ENCODE measurements at places on chromosomes 6 and 20.
A peak's percentile ranks its signal among the peaks of the same experiment; 100 is the strongest.

DNA sequence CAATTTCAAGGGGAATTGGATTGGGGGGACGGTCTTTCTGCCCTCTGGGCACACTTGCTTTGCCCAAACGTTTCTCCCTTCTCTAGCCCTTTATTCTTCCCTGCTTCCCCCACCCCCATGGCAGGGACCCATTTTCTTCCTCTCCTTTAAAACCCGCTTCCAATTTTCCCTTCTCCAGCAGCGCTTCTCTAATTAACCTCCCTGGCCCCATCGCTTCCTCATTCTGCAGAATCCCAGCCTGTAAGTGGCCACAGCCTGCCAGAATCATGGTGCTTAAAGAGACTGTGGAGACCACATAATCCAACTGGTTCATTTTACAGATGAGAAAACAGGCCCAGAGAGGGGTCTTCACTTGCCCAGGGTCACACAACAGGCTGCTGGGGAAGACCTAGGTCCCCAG is 61.4 kb downstream of the CPNE5 start:
- DNase-seq, result no peak

DNA sequence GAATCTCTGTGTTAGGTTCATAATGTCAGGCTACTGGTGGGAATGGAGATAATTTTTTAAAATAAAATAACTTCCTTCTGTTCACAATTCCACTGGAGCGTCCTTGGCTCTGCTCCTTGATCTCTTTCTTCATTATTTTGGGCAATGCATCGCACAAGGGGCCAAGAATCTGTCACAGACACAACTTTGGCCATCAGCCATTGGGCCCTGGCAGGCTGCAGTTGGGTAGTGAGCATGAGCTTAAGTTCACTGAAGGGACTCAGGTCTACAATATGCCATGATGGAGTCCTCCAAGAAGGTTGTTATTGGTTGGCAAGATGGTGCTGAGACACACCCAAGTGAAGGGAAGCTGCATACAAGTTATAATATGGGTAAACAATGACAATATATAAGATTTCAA is 40.0 kb downstream of the CYP39A1 start:
- DNase-seq, result no peak

GRCh38 chr20:8790442-8791074 is 278.3 kb upstream of the PLCB4 start:
- no peak for DNase-seq

DNA sequence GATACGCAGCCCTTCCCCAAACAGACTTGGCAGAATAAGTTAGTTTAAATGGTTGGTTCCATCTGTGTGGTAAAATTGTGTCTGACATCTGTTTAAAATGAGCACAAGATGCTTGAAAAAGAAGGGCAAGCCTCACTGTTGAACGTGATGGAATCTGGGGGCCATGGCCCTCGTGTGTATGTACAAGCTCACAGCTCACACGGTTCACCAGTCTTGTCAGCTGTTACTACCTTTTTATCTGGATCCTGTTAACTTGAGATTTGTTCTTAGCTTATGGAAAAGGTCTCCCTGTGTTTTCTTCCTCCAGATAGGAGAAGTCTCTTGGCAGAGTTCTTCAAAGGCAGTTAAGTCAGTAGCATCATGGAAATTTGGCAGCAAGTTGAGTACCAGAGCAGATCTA is 270.6 kb downstream of the KHDC1L start:
- no peak for DNase-seq

DNA sequence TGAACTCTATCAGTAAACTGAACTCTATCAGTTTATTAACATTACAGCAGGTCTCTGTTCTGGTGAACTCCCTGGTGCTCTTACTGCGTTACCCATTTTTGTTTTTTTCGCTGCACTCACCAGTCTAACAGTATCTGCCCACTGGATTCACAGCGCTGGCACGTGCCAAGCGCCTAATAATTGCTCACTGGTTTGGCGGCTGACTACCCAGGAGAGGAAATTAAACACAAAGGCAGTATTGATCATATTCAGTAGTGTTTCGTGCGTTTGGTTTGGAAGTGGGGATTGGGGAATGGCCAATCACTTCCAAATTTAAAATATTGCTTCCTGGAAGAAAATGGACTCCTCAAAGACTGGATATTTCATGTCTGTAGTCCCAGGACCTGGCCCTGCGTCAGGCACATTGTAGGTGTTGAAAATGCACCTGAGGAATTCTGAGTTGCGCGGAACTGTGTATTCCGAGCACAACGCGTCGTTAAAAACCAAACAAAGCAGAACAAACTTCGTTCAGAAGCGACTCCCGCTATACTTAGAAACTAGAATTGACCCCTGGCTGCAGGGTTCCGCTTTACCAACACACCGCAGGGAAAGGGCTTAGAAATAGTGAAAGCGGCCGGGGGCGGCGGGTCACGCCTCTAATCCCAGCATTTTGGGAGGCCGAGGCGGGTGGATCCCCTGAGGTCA is 1.1 kb upstream of the RPS12 start:
- peak; percentile 14 for DNase-seq

DNA sequence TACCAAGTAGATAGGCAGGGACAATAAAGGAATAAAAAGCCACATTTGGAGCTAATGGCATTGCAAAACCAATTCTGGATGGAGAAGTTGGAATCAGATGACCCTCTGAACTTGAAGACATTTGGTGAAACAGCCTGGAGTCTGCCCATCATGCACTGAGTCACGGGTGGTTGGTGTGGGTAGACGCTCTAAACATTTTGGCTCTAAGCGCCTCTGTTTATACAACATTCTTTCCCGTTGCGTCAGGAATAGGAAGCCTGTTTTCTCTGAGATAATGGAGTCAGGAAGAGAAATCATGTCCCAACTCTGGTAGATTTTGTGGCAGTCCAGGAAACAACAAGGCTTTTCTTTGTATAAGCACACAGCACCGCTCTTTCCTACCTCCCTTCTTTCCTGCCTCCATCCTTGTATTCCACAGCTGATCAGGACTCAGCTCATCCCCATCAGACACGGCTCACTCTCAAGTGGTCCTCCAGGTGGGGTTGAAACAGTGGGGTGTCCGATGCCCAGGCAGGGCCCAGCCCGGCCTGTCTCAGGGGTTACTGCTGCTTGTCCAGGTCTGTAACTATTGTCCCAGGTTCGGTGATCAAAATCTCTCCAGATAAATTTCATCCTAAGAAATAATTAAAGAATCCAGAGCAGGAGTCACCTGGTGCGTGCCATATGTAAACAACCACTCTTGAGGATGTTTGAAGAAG is 12.1 kb upstream of the RAMACL start:
- no peak for DNase-seq

GRCh38 chr20:672963-673602 is 2.5 kb downstream of the SCRT2 start:
- no peak for DNase-seq

DNA sequence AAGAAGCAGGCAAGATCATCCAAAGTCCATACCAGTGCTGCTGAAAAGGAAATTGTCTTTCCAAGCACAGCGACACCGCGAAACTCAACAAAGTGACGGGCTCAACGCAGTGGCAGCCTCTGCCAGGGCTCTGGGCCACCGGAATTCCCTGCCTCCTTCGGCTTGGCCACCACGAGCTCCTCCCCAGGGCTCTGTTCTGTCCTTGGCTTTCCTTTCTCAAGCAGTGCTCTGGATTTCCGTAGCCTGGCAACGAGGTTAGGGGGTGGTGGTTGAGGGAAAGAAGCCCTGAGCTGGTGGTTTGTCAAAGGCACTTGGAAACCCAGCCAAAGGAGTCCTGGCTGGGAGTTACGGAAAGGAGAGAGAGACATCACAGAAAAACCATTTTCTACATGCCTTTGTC is 31.2 kb downstream of the PRR18 start:
- no peak for DNase-seq

- peak; percentile 8 for DNase-seq
Observed at GRCh38 chr20:52972190-52972937, at the start of gene TSHZ2. TSHZ2 (plus strand) TSS chr20:52972358; CDS start chr20:52973294, 936 bp downstream.

DNA sequence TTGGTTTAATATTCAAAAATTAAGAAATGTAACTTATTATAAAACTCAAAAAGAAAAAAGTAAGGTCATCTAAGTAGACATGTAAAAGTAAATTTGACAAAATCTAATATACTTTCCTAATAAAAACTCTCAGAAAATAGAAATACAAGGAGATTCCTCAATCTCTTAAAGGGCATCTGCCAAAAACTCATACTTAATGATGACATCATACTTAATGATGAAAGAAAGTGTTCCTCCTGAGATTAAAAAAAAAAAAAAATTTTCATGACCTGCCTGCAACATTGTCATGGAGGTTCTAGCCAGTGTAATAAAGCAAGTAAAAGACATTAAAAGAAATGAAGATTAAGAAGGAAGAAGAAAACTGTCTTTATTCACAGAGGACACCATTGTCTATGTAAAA is 325.7 kb upstream of the BTBD3 start:
- DNase-seq, result no peak

DNA sequence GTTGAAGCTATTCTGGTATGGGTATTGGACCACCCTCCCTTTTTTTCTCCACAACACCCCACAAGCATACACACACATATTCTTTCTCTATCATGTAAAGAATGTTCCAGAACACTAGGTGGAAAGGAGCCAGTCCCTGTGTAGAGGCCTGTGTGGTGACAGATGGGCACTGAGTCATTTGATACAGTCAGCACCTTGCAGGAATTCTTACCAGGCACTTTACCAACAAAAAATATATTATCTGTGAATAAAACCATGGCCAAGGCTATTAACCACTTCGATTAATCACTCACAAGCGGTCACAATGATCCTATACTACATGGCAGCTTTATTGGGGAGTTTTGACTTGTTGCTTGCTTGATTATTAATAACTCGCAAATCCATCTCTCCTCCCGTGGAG is 149.5 kb downstream of the BFSP1 start:
- no peak for DNase-seq

DNA sequence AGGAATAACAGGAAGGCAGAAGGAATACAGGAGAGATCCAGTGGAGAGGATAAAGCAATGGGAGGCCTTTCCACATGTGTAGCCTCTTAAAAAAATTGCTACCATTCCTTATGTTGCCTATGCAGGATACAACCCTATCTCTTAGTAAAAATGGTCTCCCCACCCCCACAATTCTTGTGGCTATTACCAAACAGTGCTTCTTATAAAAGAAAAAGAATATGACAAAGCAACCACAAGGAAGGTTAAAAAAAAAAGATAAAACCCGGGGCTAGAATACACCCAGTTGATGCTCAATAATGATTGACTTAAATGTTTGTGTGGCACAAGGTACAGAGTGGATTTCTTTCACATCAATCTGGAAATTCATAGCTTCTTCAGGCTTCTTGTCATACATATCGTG is 250.9 kb downstream of the HIVEP2 start:
- DNase-seq, result no peak

DNA sequence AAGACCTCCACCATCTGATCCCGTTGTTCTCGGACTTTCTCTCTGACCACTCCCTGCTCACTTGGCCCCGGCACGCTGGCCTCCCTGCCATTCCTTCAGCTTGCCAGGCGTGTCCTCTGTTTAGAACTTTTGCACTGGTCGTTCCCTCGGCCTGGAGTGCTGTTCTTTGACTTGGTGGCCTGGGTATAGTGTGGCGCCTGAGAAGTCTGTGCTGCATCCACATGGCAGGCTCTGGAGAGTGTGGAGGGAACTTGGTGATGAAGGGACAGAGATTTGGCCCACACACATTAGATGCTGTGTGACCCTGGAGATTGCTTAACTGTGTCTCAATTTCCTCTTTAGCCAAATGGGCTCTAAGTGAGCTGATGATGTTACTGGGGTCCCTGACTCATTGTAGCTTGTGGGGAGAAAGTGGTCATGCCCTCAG is 13.0 kb upstream of the TGM2 start:
- no peak for DNase-seq

DNA sequence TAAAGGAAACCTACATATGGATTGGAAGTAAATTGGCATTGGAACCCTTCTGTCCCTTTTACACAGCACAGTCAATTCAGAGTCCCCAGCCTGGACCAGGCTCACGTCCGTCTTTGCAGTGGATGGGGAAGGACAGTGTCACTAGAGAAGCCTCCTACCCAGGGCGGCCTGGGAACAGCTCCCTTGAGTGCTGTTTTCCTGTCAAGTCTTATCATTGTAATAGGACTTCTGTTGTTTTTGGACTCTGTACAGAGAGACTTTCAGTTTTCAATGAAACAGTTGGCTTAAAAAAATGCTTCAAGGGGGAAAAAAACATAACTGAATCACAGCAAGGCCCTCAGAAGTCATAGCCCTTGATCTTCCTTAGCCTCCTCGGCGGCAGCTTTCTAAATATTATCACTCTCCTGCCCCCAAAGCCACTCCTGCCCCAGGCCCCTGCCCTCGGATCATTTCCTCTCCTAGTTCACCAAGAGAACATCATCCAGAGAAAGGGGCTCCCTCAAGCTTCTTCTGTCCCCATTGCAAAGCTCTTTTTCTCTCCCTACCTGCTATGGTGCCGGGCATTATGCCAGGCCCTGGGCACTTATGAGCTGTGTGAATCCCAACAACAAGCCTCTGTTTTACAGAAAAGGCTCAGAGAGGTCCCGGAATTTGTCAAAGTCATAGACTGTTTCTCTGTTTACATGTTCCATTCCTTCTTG is 37.8 kb upstream of the CNKSR3 start:
- DNase-seq, result no peak

- no peak for DNase-seq
Observed at GRCh38 chr6:47138046-47138445, 95.9 kb upstream of the ADGRF1 start.

DNA sequence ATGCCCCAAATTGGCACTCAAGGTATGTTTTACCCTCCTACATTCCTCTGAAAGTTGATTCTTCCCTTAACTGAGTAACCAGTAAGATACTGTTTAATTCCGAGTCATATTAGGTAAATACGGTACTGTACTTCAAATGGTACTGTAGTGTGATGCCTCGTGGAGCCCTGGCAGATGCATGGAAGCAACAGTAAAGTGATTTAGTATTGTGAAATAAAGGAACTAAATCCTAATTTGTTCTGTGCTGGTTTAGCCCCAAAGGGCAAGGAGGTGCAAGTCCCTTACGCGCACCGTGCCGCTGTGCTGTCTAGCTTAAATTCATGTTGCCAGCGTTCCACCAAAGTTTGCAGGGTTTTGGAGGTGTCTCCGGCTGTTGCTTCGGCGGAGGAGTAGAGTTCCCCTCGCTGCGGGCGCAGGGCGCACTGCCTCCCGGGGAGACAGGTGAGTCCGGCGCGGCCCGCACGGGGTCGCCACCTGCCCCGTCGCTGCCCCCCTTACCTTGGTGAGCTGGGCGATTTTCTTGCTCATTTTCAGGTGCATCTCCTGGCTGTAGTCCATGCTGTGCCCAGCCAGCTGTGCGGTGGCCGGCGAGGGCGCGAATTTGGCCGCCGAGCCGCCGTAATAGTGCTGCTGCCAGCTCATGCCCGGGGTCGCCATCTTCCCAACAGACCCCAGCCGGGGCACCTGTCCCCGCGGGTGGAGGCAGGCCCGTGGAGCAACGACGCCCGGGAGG is 655 bp downstream of the FAM184A start:
- DNase-seq, result peak; percentile 44

DNA sequence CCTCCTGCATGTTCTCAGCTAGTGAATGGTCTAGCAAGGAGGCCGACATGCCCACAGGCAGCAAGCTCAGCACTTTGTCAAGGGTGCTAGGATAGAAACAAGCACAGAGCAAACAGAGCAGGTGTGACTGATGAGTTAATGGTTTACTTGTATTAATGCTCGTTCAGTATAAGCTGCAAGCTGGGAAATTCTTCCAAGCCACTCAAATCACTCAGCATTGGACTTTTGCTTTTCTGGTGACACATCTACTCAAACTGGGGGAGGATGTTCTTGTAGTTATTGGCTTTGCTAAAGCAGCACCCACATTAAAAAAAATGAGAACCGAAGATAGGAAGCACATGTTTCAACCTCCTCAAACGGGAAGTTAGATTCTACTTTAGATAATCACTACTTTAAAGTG is 43.1 kb upstream of the NEDD9 start:
- no peak for DNase-seq

- no peak for DNase-seq
Observed at GRCh38 chr6:166678426-166678825, 51.4 kb upstream of the RPS6KA2 start.

All from effector CD4-positive, alpha-beta T cell (primary cell).